Activated T-cell treated with anti-CD3 and anti-CD28 coated beads for 4 hours (primary cell): ENCODE measurements at places on chromosomes 6 and 20.

DNA sequence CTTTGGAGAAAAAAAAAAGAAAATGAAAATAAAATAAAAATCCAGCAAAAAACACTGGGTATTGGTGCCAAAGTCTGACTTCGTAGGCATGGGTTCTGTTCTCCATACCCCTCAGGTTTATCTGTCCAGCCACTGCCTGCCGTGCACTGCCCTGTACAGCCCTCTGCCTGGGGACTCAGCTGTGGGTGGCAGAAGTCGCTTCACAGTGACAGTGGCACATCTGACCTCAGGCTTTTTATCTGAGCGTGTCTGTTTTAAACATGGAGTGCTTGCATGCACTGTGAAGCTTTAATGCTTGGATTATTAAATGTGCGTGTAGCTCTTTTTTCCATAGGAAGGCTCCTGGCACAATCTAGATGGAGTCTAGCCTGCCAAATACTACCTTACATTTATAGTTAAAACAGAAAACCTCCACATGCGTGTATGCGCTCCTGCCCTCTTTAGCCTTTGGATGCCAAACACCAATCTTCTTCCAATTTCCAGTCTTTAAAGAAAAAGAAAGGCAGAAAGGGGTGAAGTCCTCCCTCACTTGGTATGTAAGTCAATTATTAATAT lies 375.5 kb downstream of the UTRN start:
- DNase-seq = no peak

- no peak for DNase-seq
Measured at GRCh38 chr6:32602383-32602782, 12.7 kb upstream of the HLA-DRB1 start.

DNA sequence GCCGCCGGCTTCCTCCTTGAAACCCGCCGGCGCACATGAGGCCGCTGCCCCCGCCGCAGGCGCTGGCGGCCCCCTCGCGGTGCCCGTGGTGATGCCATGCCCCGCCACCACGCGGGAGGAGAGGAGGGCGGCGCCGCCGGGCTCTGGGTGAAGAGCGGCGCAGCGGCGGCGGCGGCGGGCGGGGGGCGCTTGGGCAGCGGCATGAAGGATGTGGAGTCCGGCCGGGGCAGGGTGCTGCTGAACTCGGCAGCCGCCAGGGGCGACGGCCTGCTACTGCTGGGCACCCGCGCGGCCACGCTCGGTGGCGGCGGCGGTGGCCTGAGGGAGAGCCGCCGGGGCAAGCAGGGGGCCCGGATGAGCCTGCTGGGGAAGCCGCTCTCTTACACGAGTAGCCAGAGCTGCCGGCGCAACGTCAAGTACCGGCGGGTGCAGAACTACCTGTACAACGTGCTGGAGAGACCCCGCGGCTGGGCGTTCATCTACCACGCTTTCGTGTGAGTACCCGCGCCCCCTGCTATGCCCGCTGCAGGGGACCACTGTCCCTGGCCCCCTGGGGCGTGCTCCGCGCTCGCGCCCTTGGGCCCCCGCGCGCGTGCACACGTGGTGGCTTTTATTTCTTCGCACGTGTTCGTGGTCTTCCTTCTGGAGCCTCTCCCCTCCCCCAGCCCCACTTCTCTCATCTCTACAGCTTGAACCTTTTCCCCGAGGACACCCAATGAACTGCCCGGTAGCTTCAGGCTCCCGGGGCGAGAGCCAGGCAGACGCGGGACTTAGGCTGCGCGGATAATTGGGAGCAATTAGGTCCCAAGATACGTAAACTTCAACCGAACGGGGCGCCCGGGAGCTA lies 453 bp downstream of the KCNQ5 start:
- peak; percentile 54 for DNase-seq

GRCh38 chr6:16238057-16238962 lies at the start of gene GMPR:
TSS of gene GMPR (plus strand) at chr6:16238587. CDS start at chr6:16238694, 107 bp downstream.
- peak; percentile 57 for DNase-seq
